CD4-positive, alpha-beta T cell (primary cell): ENCODE measurements at places on chromosomes 3 and 15. TPM values are rescaled to one million over a fixed set of nuclear protein-coding genes. Genes with fewer than 3 reads are reported as not detected.

POMGNT2 gene
- 6.8 TPM for total RNA-seq

PLSCR5 gene
- not detected for total RNA-seq

ROPN1B gene
- total RNA-seq: not detected

SCAMP5 gene
- 5.7 TPM for total RNA-seq

GOLGA6D gene
- not detected for total RNA-seq

NEK10 gene
- total RNA-seq: 0.77 TPM

LIPC gene
- total RNA-seq: 1.2 TPM

DNAH12 gene
- total RNA-seq: not detected

GRAMD1C gene
- 0.22 TPM for total RNA-seq

SSR3 gene
- total RNA-seq: 79.5 TPM

ADGRG7 gene
- not detected for total RNA-seq

ZNF80 gene
- 0.16 TPM for total RNA-seq

MYNN gene
- 20.6 TPM for total RNA-seq
